Large intestine (tissue), 12 donors: ENCODE measurements at places on chromosomes 5 and 9.
A peak's percentile ranks its signal among the peaks of the same experiment; 100 is the strongest.

GRCh38 chr5:147508711-147509040, 1.2 kb downstream of the DPYSL3 start:
- H3K4me3 ChIP-seq: peak overlapping the region; percentile 60
- H3K27me3 ChIP-seq: peaks cover 45% of the 10 kb centered on the region
- H3K4me1 ChIP-seq: no peaks in the 10 kb centered on the region
- DNase-seq: no peak

- no peak overlapping the region for H3K4me3 ChIP-seq
- H3K36me3 ChIP-seq: peaks cover 64% of the 10 kb centered on the region
- no peak for DNase-seq
- no peaks in the 10 kb centered on the region for H3K27me3 ChIP-seq
- H3K4me1 ChIP-seq: peaks cover 14% of the 10 kb centered on the region
Measured at GRCh38 chr9:97675655-97676054, 21.5 kb downstream of the XPA start.

DNA sequence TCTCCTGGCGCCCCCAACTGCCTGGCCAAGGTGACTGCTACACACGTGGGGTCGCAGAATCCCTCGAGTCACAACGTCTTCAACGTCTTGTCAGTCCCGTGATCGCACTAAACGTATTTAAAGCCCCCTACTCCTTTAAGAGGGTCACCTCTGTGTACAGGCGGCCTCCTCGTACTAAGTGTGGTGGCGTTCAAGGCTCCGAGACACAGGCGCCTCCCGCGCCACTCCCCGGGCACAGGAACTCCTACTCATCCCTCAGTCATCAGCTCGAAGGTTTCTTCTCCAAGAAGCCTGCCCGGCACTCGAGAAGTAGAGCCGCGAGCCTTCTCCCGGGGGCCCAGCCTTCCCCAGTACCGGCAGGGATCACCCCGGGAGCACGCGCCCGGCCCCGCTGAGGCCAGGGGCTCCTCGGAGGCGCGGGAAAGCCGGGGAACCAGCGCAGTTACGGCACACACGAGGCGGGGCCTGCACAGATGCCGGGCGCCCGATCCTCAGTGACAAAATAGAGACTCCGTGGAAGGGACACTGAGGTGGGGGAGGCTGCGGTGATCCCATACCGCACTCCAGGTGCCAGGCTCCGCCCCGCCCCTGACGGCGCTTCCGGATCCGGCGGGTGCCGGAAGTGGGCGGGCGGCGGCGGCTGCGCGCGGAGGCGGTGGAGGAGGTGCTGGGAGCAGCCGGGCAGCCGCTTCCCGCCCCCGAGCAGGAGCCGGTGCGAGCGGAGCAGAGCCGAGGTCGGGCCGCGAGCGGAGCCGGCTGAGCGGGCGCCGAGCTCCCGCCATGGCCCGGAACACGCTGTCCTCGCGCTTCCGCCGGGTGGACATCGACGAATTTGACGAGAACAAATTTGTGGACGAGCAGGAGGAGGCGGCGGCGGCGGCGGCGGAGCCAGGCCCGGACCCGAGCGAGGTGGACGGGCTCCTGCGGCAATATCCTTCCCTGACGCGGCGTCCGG, 6.9 kb downstream of the ARPC5L start:
- peaks cover 20% of the 10 kb centered on the region for H3K36me3 ChIP-seq
- peak; percentile 91 for DNase-seq
- H3K27me3 ChIP-seq: no peaks in the 10 kb centered on the region
- peak overlapping the region; percentile 96 for H3K27ac ChIP-seq

- no peaks in the 10 kb centered on the region for H3K27me3 ChIP-seq
- no peak overlapping the region for H3K4me3 ChIP-seq
- DNase-seq: no peak
- no peaks in the 10 kb centered on the region for H3K36me3 ChIP-seq
- no peaks in the 10 kb centered on the region for H3K4me1 ChIP-seq
Measured at GRCh38 chr5:169268019-169268418, 32.9 kb downstream of the SLIT3 start.

DNA sequence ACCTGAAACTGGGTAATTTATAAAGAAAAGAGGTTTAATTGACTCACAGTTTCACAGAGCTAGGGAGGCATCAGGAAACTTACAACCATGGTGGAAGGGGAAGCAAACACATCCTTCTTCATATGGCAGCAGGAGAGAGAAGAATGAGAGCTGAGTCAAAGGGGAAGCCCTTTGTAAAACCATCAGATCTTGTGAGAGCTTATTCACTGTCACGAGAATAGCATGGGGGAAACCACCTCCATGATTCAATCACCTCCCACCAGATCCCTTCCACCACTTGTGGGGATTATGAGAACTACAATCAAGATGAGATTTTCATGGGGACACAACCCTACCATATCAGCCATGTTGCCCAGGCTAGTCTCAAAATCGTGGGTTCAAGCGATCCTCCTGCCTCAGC, 143.4 kb downstream of the FGF18 start:
- H3K27me3 ChIP-seq: no peaks in the 10 kb centered on the region
- no peaks in the 10 kb centered on the region for H3K36me3 ChIP-seq
- no peak overlapping the region for H3K27ac ChIP-seq

GRCh38 chr9:36438536-36439236, 38.6 kb upstream of the RNF38 start:
- H3K36me3 ChIP-seq: no peaks in the 10 kb centered on the region
- DNase-seq: no peak
- no peaks in the 10 kb centered on the region for H3K27me3 ChIP-seq
- H3K4me3 ChIP-seq: no peak overlapping the region

DNA sequence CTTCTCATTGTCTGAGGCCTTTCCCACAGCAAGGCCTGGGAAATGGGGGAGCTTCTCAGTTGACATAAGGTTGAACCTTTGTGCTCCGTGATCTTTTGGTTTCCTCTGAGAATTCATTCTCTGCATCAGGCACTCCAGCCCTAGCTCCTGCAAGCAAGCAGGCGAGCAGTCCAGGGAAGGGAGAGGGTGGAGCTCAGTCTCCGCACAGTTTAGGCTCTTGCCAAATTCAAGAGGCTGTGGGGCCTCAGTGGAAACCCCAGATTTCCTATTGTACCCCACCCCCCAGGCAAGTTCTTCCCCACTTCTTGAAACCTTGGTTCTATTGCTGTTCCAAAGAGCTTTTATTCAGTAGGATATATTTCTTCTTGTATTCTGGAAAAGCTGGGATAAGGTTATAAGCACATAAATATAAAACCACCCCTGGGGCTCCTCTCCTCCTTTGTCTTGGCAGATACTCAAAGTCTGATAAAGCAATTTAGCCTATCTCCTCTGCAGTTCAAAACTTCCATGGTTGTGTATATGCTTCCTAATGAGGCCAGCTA, 147.2 kb downstream of the PDZD2 start:
- no peaks in the 10 kb centered on the region for H3K36me3 ChIP-seq
- no peak overlapping the region for H3K4me3 ChIP-seq
- no peaks in the 10 kb centered on the region for H3K27me3 ChIP-seq
- no peaks in the 10 kb centered on the region for H3K4me1 ChIP-seq

DNA sequence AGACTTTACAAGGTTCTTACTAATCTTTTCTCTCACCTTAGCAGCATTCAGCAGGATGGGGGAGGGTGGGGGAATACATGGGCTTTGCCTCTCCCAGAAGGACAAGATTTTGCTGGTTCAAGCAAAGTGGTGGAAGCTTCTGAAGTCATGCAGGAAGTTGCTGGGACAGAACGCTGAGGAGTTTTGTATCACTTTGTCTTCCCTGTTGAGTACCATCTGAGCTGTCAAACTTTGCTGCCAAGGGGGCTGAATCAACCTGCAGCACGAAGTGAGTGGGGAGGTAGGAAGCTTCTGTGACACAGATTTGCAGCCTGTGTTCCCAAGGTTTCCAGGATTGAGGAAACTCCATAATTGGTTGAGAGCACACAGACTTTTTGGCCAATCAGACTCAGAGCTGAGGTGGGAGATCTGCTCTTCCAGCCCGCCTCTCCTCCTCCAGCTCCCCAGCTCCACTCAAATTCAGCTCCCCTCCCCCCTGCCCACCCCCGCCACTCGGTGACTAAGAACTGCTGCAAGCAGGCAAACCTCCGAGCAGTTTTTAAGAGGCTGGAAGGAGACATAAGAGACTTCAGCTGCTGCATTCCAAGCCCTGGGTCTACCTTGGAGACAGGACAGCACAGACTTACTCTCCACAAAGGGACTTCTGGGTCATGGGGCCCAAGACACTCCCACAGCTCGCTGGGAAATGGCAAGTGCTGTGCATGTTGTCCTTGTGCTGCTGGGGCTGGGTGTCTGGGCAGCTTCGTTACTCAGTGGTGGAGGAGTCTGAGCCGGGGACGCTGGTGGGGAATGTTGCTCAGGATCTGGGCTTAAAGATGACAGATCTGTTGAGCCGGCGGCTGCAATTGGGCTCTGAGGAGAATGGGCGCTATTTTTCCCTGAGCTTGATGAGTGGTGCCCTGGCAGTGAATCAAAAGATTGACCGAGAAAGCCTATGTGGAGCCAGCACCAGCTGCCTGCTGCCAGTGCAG, at the start of gene PCDHGC5:
Gene PCDHGC5 (plus strand): TSS at position 491 of the 971 bp plus-strand sequence. CDS start 160 bp downstream, at position 651.
- no peaks in the 10 kb centered on the region for H3K4me1 ChIP-seq
- peaks cover 17% of the 10 kb centered on the region for H3K36me3 ChIP-seq
- no peak within 1 kb of the TSS for H3K4me3 ChIP-seq
- DNase-seq: no peak

GRCh38 chr5:55777332-55777731, 39.5 kb downstream of the DDX4 start:
- no peaks in the 10 kb centered on the region for H3K36me3 ChIP-seq
- no peak for DNase-seq
- H3K27me3 ChIP-seq: no peaks in the 10 kb centered on the region
- no peaks in the 10 kb centered on the region for H3K4me1 ChIP-seq

- no peak for DNase-seq
- H3K36me3 ChIP-seq: no peaks in the 10 kb centered on the region
- no peak overlapping the region for H3K27ac ChIP-seq
- H3K27me3 ChIP-seq: no peaks in the 10 kb centered on the region
Measured at GRCh38 chr9:84804951-84805694, 135.6 kb downstream of the NTRK2 start.

- H3K27me3 ChIP-seq: no peaks in the 10 kb centered on the region
- DNase-seq: no peak
- H3K27ac ChIP-seq: no peak overlapping the region
- H3K4me3 ChIP-seq: no peak overlapping the region
Measured at GRCh38 chr5:60651872-60652620, 47.9 kb downstream of the DEPDC1B start.

DNA sequence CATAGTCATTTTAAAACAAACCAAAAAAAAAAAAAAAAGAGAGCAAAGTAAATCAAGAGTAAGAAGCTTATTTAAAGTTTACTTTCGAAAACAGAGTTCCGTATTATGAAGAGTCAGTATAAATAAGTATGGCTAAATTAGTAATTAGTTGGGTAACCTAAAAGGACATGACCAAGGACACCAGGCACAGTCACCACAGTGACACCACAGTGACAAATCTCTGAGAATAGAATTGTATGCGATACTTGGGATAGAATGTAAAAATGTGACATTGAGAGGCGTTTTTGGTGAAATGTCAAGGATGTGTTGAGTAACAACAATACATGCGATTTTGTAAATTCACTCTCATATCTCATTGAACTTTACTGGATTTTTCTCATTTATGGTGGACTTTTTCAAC, 150.9 kb upstream of the SPEF2 start:
- H3K4me1 ChIP-seq: no peaks in the 10 kb centered on the region
- H3K4me3 ChIP-seq: no peak overlapping the region
- H3K27me3 ChIP-seq: no peaks in the 10 kb centered on the region
- no peak overlapping the region for H3K27ac ChIP-seq
- no peaks in the 10 kb centered on the region for H3K36me3 ChIP-seq
- DNase-seq: no peak

DNA sequence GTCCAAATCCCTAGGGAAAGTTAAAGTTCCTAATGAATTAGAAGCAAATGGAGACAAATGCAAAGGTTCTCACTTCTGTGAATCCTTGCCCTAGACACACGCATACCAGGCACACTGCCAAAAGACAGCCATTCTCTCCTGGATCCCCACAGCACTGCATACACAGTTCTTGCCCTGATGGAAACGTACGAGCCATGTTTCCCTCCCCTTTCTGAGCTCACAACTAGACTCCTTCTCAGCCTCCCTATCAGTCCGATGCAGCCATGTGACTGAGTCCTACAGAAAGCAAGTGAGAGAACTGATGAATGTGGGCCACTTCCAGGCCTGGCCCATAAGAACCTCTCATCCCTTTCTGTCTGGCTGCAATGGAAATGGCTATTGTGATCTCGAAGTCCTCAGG, 92.0 kb downstream of the ZNF608 start:
- H3K4me1 ChIP-seq: peaks cover 77% of the 10 kb centered on the region
- peak overlapping the region; percentile 93 for H3K27ac ChIP-seq
- peak; percentile 36 for DNase-seq
- H3K27me3 ChIP-seq: no peaks in the 10 kb centered on the region
- H3K36me3 ChIP-seq: no peaks in the 10 kb centered on the region
- no peak overlapping the region for H3K4me3 ChIP-seq

- DNase-seq: no peak
- no peaks in the 10 kb centered on the region for H3K4me1 ChIP-seq
- H3K27ac ChIP-seq: peak overlapping the region; percentile 31
- no peaks in the 10 kb centered on the region for H3K27me3 ChIP-seq
Measured at GRCh38 chr9:115944166-115944948, 209.2 kb upstream of the PAPPA start.

- no peak overlapping the region for H3K27ac ChIP-seq
- H3K4me3 ChIP-seq: no peak overlapping the region
- H3K36me3 ChIP-seq: no peaks in the 10 kb centered on the region
- no peaks in the 10 kb centered on the region for H3K27me3 ChIP-seq
- no peak for DNase-seq
Measured at GRCh38 chr5:118325931-118326330, 662.4 kb downstream of the DTWD2 start.

DNA sequence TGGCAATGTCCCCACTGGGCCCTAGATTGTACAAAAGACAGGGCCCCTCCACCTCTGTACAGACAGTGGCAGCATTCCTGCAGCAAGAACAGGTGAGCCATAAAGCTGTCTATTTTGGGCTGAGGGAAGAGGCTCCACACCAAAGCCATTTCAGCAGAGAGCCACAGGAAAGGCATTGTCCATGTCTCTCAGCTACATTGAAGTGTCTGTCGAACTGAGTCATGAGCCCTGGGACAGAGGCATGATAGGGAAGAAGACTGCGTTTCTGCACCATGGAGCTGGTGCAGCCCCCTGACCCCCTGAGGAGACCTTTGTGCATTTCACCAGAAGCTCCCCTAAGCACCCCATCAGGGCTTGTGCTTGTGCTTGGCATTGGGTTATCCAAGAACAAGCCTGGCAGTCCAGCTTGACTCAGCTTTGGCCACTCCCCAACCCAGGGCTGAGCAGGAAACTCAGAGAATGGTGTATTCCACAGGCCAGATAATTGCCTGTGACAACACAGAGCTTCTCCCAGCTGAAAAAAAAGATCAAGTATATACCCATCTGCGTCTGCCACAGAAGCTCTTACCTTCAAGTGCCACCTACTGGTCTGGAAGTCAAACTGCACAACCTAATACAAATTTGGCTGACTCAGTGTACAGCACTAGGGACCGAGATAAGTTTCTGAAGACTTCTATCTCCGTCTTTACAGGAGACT, 5.9 kb upstream of the FRMD3 start:
- H3K36me3 ChIP-seq: no peaks in the 10 kb centered on the region
- no peak overlapping the region for H3K27ac ChIP-seq
- DNase-seq: peak; percentile 53
- no peaks in the 10 kb centered on the region for H3K4me1 ChIP-seq
- no peak overlapping the region for H3K4me3 ChIP-seq
- peaks cover 9% of the 10 kb centered on the region for H3K27me3 ChIP-seq
